ENCODE measurements at places on chromosomes 7 and 10.

DNA sequence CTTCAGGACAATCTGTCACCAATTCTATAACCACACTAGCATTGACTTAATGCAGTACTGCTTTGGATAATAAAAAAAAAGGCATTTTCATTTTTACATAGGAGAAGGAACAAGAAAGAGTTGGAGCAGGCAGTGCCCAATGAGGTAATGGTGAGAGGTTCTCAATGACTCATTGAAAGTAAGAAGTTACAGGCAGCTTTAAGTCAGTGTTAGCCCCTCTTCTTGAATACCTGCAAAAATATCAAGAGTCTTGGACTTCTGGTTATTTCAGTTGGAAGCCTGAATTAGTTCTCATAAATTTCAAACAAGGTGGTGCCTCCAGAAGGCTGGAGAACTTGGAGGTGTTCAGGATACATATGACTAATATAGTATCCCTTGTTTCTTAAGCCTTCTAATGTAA, 422.5 kb downstream of the HTR7 start:
- DNase-seq, result no peak

GRCh38 chr10:7718685-7719084, 15.6 kb downstream of the ITIH2 start:
- no peak for DNase-seq

DNA sequence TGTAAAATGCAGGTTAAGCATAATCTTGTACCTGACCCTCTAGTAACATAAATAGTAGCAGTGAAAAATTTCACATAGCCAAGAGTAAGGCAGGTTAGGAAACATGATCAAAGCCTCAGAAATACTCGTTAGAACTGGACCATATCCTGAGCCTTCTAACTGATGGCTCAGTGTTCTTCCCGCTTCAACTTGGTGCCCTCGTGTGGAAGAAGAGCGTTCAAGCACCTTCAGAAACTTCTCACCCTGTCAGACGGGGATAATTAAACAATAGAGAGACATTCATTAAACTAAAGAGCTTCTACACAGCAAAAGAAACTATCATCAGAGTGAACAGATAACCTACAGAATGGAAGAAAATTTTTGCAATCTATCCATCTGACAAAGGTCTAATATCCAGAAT, 124.5 kb downstream of the MYOF start:
- no peak for DNase-seq

- no peak for DNase-seq
These were observed 248.1 kb downstream of the GATA3 start for GRCh38 chr10:8302565-8302964.

DNA sequence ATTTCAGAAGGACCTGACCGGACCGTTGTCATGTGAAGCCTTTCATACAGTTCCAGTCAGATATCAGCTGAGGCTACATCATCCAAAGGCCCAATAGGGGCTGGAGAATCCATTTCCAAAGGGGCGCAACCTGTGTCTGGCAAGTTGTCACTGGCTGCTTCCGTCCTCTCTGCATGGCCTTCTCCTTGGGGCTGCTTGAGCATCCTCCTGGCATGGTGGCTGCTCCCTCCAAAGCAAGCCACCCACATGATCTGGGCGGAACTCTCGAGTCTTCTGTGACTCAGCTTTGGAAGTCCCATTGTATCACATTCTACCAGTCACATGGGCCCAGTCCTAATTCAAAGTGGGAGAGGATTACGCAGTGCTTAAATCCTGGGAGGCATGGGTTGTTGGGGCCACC, 207.0 kb upstream of the SHH start:
- DNase-seq, result no peak
